ENCODE measurements at places on chromosomes 1 and 21. TPM values are rescaled to one million over a fixed set of nuclear protein-coding genes. Genes with fewer than 3 reads are reported as not detected.

The CSF3R gene
- not detected for total RNA-seq

The FMN2 gene
- not detected for total RNA-seq

- peak; percentile 87 for DNase-seq
These were observed at the start of gene TMEM50A for GRCh38 chr1:25338188-25338981. TMEM50A (plus strand) TSS chr1:25338334; CDS start chr1:25340487, 2,153 bp downstream.

DNA sequence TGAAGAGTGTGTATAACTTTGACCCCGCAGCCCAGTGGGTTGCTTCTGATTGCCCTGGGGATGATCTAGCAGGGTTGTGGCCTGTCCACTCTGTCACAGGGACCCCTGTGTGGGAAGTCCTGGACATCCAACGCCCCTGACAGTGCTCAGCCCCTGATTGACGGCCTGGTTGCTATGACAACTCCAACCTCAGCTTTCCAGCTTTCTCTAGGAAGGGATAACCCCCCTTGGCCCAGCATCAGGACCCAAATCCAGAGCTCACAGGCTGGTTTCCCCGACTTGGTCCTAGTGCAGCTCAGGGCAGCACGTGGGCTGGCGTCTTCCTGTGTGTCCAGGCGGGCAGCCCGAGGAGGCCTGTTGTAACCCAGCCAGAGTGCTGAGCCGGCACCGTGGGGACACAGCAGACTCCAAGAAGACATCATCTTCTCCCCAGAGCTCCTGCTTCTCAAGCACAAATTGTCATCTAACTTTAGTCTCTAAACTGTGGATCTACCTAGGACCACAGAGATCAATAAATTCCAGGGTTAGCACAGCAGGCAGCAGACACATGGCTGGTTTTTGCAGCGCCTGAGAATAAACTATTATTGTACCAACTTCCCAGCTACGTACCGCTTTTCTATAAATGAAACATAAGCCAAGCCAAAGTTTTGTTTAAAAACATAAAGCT is 18.9 kb upstream of the PDXK start:
- no peak for DNase-seq

- DNase-seq, result no peak
These were observed 153.9 kb upstream of the GORAB start for GRCh38 chr1:170377896-170378634.

DNA sequence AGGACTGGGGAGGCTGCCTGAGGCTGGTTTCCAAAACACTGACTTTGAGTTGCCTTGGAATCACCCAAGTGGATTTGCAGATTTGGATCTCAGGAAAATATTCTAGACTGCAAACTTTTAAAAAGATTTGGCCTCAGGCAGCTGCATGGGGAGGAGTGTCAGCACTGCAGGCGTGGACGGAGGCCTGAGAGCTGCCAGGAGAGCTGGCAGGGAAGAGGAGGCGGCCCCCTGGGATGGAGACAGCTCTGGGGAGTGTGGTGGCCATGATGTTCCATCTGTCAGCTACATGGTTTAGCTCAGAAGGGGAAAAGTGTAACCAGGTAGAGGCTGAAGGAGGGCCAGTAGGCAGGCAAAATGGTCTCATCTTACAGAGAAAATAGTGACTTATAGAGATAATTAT is 72.1 kb downstream of the VPS26C start:
- no peak for DNase-seq

- DNase-seq, result no peak
These were observed 33.3 kb downstream of the PCP4 start for GRCh38 chr21:39900491-39900890.

GRCh38 chr21:33157303-33157702 is 72.4 kb upstream of the IFNAR2 start:
- DNase-seq, result no peak

GRCh38 chr1:161226759-161227158 is 899 bp downstream of the TOMM40L start:
- DNase-seq, result no peak

The IER5 gene
- 7.2 TPM for total RNA-seq

The IL12RB2 gene
- total RNA-seq, result not detected

GRCh38 chr1:110464340-110464739 is 13.4 kb downstream of the PROK1 start:
- no peak for DNase-seq

All from OCI-LY7 (cell line).